Chondrocyte (in vitro differentiated cells): ENCODE measurements at places on chromosomes 11 and 22. TPM values are rescaled to one million over a fixed set of nuclear protein-coding genes. Genes with fewer than 3 reads are reported as not detected.

GRCh38 chr11:131824771-131825170 lies 454.4 kb downstream of the NTM start:
- DNase-seq, result no peak
- H3K27ac ChIP-seq, result no peak overlapping the region
- H3K36me3 ChIP-seq, result no peaks in the 10 kb centered on the region
- peaks cover 44% of the 10 kb centered on the region for H3K27me3 ChIP-seq
- H3K4me1 ChIP-seq, result no peaks in the 10 kb centered on the region

- no peak overlapping the region for H3K27ac ChIP-seq
- no peak for DNase-seq
- no peaks in the 10 kb centered on the region for H3K27me3 ChIP-seq
- peaks cover 16% of the 10 kb centered on the region for H3K4me1 ChIP-seq
These were observed 27.2 kb downstream of the RTN4R start for GRCh38 chr22:20240900-20241299.

GRCh38 chr22:49871482-49871881 lies 17.8 kb downstream of the ZBED4 start:
- H3K4me3 ChIP-seq, result no peak overlapping the region
- H3K27me3 ChIP-seq, result no peaks in the 10 kb centered on the region
- peaks cover 6% of the 10 kb centered on the region for H3K4me1 ChIP-seq
- no peak for DNase-seq

DNA sequence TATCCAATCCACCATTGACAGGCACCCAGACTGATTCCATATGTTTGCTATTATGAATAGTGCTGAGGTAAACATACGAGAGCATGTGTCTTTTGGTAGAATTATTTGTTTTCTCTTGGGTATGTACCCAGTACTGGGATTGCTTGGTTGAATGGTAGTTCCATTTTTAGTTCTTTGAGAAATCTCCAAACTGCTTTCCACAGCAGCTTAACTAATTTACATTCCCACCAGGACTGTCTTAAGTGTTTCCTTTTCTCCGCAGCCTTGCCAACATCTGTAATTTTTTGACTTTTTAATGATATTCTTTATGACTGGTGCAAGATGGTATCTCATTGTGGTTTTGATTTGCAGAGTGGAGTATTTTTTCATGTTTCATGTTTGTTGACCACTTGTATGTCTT lies 8.3 kb downstream of the FDX1 start:
- peaks cover 23% of the 10 kb centered on the region for H3K36me3 ChIP-seq
- H3K4me3 ChIP-seq, result no peak overlapping the region
- no peak overlapping the region for H3K27ac ChIP-seq
- no peaks in the 10 kb centered on the region for H3K27me3 ChIP-seq
- peaks cover 53% of the 10 kb centered on the region for H3K4me1 ChIP-seq

DNA sequence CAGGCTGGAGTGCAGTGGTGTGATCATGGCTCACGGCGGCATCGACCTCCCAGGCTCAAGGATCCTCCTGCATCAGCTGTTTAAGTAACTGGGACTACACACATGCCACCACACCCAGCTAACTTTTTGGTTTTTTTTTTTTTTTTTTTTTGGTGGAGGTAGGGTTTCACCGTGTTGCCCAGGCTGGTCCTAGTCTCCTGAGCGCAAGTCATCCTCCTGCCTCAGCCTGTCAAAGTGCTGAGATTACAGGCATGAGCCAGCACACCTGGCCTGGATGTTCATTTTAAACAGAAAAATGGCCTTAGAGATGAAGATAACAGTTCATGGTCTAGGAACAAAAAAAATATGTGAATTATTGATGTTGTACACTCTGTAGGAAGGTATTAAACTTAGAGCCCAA lies 13.6 kb upstream of the SLC25A18 start:
- no peak overlapping the region for H3K27ac ChIP-seq
- H3K4me1 ChIP-seq, result peaks cover 3% of the 10 kb centered on the region
- H3K27me3 ChIP-seq, result no peaks in the 10 kb centered on the region
- no peaks in the 10 kb centered on the region for H3K36me3 ChIP-seq
- no peak overlapping the region for H3K4me3 ChIP-seq

Gene BACE1
- 62.7 to 67.2 TPM (median 66.0 TPM) in 3 replicates for total RNA-seq
